ENCODE measurements at places on chromosomes 7 and 10. TPM values are rescaled to one million over a fixed set of nuclear protein-coding genes. Genes with fewer than 3 reads are reported as not detected.

The LRRD1 gene
- not detected for total RNA-seq

DNA sequence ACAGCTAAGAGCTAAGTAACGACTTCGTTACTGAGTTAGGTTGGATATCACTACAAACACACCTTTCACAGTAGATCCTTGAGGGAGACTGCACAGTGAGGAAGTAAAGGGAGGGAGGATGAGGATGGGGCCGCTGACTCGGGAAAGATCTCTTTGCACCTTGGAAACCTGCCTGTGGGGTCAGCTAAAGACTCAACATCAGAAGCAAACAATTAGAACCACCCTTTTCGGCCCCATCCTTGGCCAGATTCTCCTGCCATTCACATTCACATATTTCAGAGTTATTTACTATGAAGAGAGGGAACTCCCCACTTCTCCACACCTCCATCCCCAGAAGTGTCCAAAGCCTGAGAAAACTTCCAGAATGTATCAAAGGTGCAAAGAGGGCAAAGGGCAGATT, 47.1 kb downstream of the CLEC2L start:
- H3K4me3 ChIP-seq, result no peak overlapping the region
- no peaks in the 10 kb centered on the region for H3K4me1 ChIP-seq
- no peaks in the 10 kb centered on the region for H3K27me3 ChIP-seq
- peaks cover 63% of the 10 kb centered on the region for H3K36me3 ChIP-seq

The DMBT1 gene
- total RNA-seq, result 43.1 TPM

The ZNF511 gene
- 44.8 TPM for total RNA-seq

DNA sequence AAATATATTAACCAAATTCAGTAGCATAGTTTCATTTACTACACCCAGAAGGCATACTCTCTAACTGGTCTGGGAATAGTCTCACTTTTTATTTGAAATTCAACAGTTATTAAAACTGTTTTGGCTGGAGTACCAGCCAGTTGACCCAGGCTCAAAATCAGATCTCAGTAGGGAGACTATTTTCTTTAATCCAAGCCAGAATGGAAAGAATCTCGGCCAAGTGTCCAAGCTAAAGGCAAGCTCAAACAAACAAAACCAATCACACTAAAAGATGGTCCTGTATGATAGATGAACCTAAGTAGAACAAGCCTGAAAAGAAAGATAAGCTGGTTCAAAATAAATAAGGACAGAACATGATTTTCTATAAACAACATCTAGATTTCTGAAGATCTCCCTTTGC, 259.6 kb upstream of the POM121L12 start:
- H3K27ac ChIP-seq, result no peak overlapping the region
- no peak overlapping the region for H3K4me3 ChIP-seq
- no peaks in the 10 kb centered on the region for H3K27me3 ChIP-seq
- H3K4me1 ChIP-seq, result no peaks in the 10 kb centered on the region
- no peak for DNase-seq
- no peaks in the 10 kb centered on the region for H3K36me3 ChIP-seq

All from lower lobe of right lung (tissue), 2 donors.